ENCODE measurements at places on chromosomes 2 and 18. TPM values are rescaled to one million over a fixed set of nuclear protein-coding genes. Genes with fewer than 3 reads are reported as not detected.

DNA sequence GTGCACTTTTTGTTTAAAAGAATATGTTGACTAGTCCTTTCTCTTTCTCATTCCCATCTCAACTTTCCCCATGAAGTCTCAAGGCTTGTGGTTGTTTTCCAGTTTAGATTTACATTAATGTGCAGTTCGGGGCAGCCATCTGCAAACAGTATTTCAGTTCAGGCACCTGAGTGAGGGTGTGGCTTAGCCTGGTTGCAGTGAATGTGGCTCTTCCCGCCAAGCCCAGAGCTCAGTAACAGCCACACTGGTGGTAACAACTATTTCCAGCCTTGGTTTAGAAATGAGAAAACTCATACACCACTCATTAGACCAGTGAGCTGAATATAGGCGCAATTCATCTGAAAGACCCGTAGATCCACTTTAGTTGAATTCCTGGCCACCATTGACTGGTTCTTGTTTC, 394.3 kb downstream of the CMPK2 start:
- H3K27me3 ChIP-seq: no peaks in the 10 kb centered on the region
- no peaks in the 10 kb centered on the region for H3K36me3 ChIP-seq
- peaks cover 14% of the 10 kb centered on the region for H3K4me1 ChIP-seq
- no peak overlapping the region for H3K27ac ChIP-seq

DNA sequence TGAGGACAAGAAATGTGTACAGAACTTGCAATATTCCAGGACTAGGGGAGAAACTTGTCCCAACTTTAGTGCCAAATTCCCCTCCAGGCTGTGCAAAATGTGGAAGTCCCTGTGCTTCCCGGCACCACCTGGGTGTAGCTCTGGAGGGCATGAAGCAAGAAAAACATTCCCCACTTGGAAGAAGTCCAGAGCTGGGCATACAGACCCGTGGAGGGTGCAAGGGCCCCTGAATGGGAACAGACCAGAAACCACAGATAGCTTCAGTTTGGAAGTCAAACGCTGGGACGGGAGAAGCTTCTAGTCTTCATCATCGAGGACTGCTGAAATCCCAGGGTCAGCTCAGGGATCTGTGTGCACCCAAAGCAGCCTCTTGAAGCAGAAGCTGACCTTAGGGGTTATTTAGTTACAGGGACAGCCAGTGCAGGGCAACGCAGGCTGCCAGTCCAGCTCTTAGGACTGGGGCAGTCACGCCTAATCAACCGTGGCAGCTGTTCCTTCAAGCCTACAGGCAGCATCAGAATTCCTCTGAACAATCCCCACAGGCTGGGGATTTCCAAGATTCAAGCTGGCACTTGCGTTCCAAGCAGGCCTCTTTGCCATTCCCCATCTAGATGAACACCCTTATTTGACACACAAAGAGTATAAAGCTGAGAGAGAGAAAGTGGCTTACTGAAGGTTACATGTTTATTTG, 269.4 kb downstream of the LOXHD1 start:
- no peaks in the 10 kb centered on the region for H3K4me1 ChIP-seq
- H3K27me3 ChIP-seq: no peaks in the 10 kb centered on the region
- no peaks in the 10 kb centered on the region for H3K36me3 ChIP-seq
- H3K4me3 ChIP-seq: no peak overlapping the region
- DNase-seq: no peak

DNA sequence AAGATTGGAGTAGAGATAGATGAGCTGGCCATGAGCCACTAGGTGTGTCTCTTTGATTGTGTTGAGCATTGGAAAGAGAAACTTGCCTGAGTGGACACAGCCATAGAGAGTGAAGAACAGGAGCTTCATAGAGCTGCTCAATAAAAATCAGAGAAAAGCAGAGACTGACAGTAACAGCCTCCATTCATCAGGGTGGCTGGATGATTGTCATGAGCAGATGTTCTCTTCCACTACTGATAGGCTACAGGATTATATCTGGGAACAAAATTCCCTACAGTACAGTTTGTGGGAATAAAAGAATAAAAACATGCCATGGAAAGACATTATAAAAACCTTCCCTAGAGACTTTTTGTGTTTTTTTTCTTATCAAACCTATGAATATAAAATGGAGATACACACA, 404.8 kb upstream of the ACVR2A start:
- no peak overlapping the region for H3K4me3 ChIP-seq
- H3K36me3 ChIP-seq: no peaks in the 10 kb centered on the region
- H3K27ac ChIP-seq: no peak overlapping the region

DNA sequence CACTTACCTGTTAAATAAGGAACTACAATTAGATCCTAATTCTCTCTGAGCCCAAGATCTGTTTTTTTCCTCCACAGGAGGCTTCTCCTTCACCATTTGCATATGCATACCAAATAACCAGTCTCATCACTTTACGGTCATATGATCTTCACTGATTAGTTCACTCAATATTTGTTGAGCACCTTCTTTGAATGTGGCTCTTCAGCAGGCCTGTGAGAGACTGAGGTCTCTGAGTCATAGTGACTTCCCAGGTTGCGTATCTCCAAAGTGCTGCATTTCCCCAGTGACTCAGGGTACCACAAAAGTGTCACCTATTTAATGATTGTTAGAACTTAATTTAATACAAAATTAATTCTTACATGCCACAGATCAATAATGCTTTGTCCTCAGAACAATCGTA, 108.8 kb upstream of the TRIB2 start:
- no peak for DNase-seq
- H3K27me3 ChIP-seq: no peaks in the 10 kb centered on the region
- no peaks in the 10 kb centered on the region for H3K4me1 ChIP-seq
- no peaks in the 10 kb centered on the region for H3K36me3 ChIP-seq
- no peak overlapping the region for H3K27ac ChIP-seq

DNA sequence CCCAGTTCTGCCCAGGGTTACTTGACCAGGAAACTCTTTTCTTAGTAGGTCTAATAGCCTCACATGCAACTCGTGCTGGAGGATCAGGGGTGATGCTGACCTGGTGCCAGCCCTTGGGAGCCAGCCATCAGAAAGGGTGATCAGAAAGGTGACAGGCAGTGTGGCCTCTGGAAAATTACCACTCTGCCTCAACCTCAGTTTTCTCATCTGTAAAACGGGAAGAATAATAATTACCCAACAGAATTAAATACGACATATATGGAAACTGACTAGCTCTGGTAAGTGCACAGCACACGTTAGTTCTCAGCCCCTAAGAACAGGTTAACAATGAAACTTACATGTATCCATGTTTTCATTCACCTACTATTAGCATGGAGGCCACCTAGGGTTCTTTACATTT, 157.6 kb downstream of the EN1 start:
- H3K36me3 ChIP-seq: no peaks in the 10 kb centered on the region
- H3K4me3 ChIP-seq: no peak overlapping the region
- no peak for DNase-seq
- no peaks in the 10 kb centered on the region for H3K4me1 ChIP-seq
- no peak overlapping the region for H3K27ac ChIP-seq

DNA sequence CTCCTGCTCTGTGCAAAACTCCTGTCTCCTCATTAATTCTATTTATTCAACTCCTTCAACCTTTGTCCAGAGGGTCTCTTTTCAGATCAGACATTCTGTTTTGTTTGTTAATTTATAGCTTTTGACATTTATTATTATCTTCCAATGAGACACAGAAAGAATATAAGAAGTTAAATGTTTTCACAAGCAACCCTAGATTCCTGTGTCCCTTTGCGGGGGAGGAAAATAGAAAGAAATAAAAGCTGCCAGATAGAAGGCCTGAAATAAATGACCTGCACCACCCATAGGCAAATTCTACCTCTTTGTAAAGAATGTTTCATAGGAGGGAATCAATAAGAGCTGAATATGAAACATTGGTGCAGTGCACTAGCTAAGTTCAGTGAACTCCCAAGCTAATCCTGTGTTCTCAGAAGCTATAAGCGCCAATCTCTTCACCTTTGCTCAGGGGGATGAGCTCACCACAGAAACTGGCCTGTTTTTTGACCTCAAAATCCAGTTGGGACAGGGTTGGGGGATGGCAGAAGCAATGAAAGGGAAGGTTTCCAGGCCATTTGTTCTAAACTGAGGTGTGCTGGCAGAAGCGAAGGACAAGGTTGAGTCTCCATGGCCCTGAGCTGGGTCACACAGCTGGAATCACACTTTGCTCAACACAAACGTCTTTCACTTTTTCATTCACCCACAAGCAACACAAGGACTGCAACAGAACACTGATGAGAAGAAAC, 258.6 kb downstream of the NRXN1 start:
- DNase-seq: no peak
- H3K27me3 ChIP-seq: no peaks in the 10 kb centered on the region
- H3K4me3 ChIP-seq: no peak overlapping the region
- H3K36me3 ChIP-seq: no peaks in the 10 kb centered on the region
- H3K4me1 ChIP-seq: no peaks in the 10 kb centered on the region

DNA sequence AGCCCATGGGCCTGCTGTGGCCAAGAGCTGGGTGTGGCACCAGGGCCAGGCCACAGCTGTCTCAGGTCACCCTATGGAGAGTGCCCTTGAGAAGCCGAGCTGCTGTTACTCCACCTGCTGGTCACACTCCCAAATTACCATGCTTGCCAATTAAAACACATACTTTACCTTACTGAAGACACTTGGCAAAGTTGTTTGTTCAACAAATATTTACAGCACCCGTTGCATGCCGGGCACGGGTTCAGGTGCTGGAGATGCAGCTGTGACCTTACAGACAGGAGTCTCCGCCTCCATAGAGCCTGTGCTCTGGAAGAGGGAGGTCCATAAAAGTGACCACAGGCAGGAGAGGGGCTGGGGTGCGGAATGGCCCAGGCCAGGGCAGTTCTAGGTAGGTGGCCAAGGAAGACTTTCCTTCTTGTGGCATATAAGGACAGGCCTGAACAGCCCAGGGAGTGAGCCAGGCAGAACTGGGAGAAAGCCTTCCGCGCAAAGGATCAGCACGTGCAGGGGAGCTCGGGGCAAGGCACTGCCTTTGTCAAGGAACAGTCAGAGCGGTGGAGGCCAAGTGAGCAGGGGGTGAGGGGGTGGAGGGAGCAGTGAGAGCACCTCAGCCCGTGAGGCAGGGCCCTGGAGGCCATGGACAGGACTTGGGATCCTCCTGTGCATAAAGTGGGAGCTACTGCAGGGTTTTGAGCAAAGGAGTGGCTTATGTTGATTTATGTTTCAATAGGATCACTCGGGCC, 23.6 kb upstream of the RBM44 start:
- DNase-seq: peak; percentile 82
- H3K4me1 ChIP-seq: no peaks in the 10 kb centered on the region
- H3K27ac ChIP-seq: no peak overlapping the region
- H3K36me3 ChIP-seq: no peaks in the 10 kb centered on the region

GRCh38 chr2:157444641-157445040, 752 bp upstream of the CYTIP start:
- H3K4me3 ChIP-seq: peak overlapping the region; percentile 80
- no peaks in the 10 kb centered on the region for H3K27me3 ChIP-seq
- peaks cover 56% of the 10 kb centered on the region for H3K4me1 ChIP-seq

- H3K27ac ChIP-seq: no peak overlapping the region
- H3K4me1 ChIP-seq: no peaks in the 10 kb centered on the region
- no peak for DNase-seq
- H3K36me3 ChIP-seq: no peaks in the 10 kb centered on the region
- no peak overlapping the region for H3K4me3 ChIP-seq
- no peaks in the 10 kb centered on the region for H3K27me3 ChIP-seq
Measured at GRCh38 chr2:239644011-239644410, 243.2 kb upstream of the HDAC4 start.

DNA sequence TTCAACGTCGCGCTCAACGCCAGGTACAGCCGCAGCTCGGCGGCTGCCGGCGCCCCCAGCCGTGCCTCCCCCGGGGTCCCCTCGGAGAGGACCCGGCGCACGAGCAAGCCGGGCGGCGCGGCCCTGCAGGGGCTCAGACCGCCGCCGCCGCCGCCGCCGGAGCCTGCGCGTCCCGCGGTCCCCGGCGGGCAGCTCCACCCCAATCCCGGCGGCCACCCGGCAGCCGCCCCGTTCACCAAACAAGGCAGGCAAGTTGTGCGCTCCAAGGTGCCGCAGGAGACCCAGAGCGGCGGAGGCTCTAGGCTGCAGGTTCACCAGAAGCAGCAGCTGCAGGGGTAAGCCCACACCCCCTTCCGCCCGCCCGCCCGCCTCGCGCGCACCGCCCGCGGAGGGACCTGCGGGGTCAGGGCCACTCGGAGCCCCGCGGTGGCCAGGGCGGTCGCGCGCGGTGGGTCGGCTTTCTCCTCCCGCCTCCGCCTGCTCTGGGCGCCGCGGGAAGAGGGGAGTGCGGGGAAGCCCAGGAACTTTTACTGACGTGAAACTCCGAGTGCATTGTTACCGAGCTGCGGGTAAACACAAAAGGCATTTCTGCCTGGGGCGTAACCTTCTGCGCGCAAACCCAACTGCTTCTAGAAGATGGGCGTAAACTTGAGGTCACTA, 861 bp downstream of the LTBP1 start:
- peak overlapping the region; percentile 80 for H3K4me3 ChIP-seq
- DNase-seq: peak; percentile 70
- no peak overlapping the region for H3K27ac ChIP-seq
- no peaks in the 10 kb centered on the region for H3K36me3 ChIP-seq
- H3K4me1 ChIP-seq: peaks cover 39% of the 10 kb centered on the region

- H3K4me1 ChIP-seq: no peaks in the 10 kb centered on the region
- H3K36me3 ChIP-seq: no peaks in the 10 kb centered on the region
- H3K27me3 ChIP-seq: no peaks in the 10 kb centered on the region
- H3K4me3 ChIP-seq: no peak overlapping the region
Measured at GRCh38 chr18:37402735-37403099, 162.9 kb downstream of the CELF4 start.

DNA sequence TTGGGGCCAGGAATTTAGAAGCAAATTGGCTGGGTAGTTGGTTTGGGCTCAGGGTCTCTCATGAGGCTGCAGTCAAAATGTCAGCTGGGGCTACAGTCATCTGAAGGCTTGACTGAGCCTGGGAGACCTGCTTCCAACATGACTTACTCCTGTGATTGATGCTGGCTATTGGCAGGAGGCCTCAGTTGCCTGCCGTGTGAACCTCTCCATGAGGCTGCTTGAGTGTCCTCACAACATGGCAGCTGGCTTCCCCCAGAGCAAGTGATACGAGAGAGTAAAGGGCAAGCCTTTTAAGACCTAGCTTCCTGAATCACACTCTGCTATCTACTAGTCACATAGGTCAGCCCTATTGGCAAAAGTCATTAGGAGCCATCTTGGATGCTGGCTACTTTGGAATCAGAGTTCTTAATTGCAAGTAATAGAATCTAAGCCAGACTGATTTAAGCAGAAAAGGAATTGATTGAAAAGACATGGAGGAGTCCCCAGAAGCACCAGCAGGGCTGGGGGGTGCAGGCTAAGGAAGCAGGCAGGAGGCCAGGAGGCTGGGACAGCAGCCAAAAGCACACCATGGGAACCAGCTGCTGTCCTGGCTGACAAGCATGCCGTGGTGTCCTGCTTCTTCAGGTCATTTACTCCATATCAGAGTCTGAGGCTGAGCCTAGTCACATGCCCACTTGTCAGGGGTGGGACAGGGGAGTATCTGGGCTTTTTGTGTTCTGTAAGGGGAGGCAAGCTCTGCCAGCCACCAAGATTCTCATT, 7.8 kb upstream of the GIGYF2 start:
- H3K4me1 ChIP-seq: no peaks in the 10 kb centered on the region
- no peak overlapping the region for H3K27ac ChIP-seq
- no peaks in the 10 kb centered on the region for H3K36me3 ChIP-seq
- H3K4me3 ChIP-seq: no peak overlapping the region
- no peak for DNase-seq

The TUBB8B gene
- total RNA-seq: not detected

The HOXD3 gene
- not detected for total RNA-seq

The MRO gene
- 4.9 TPM for total RNA-seq

The DNAH7 gene
- 0.14 TPM for total RNA-seq

The ALPI gene
- not detected for total RNA-seq

The SERPINB4 gene
- not detected for total RNA-seq

The DCC gene
- not detected for total RNA-seq

The CLEC4F gene
- not detected for total RNA-seq

The KCNS3 gene
- 2.5 TPM for total RNA-seq

The GMCL1 gene
- 75.3 TPM for total RNA-seq

The ADCY3 gene
- 58.4 TPM for total RNA-seq

The CHST10 gene
- 28.7 TPM for total RNA-seq

The GPR55 gene
- 2.9 TPM for total RNA-seq

The CAPN14 gene
- 2.0 TPM for total RNA-seq

The CERKL gene
- 24.4 TPM for total RNA-seq

All from Karpas-422 (cell line).